ENCODE measurements at places on chromosomes 1 and 21.

DNA sequence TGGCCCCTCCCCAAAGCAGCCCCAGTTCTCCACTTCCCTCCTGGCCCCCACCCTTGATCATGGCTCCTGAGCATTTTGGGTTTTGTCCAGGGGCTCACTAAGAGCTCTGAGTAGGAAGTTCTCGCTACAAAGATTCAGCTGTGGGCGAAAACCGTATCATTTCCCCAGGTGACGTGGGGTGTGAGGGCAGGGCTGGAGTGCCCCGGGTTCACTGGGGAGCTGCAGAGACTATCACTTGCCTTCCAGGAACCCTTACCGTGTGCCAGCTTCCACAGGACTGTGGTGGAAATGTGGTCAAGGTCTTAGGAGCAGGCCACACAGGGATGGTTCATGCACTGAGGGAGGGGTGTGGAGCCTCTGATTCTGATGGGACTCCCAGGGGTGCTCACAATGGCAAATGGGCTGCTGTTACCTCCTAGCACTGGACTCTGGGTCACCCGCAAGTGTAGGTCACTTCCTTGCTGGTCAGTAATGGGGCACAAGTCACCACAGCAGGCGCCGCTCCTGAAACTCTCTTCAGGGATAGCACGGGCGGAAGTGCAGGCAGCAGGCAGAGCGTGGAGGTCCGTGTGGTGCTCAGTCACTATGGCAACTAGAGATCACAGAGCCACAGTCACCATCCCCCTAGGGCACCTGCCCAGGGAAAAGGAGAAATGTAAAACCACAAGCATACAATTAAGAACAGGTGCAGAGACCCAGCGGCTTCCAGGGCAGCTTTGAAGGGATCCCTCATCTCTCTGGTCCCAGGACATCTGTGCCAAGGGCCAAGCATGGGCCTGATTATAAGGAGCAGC is 35.4 kb downstream of the RSPH1 start:
- no peak overlapping the region for H3K27ac ChIP-seq
- H3K4me3 ChIP-seq: no peak overlapping the region
- H3K27me3 ChIP-seq: no peaks in the 10 kb centered on the region
- DNase-seq: no peak

- peaks cover 16% of the 10 kb centered on the region for H3K4me1 ChIP-seq
- no peaks in the 10 kb centered on the region for H3K36me3 ChIP-seq
- no peak overlapping the region for H3K27ac ChIP-seq
- H3K4me3 ChIP-seq: no peak overlapping the region
- no peaks in the 10 kb centered on the region for H3K27me3 ChIP-seq
Observed at GRCh38 chr1:91791103-91791502, 94.8 kb downstream of the TGFBR3 start.

DNA sequence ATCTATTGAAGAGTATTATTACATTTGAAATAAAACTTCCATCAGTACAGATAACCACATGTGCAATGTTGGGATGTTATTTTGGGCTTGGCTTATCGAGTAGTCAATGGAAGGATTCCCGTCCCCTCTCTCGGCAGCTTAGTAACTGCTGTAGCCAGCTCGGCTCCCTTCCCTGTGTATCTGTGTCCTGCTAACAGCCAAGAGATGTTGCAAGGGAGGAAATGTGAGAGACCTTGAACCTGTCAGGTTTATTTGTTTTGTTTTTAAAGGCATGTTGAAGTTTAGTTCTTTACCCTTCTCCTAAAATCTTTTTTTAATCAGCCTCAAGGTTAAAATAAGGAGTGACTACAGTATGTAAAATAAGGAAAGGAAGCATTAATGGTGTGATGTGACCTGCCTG is 13.6 kb upstream of the TARS2 start:
- no peaks in the 10 kb centered on the region for H3K27me3 ChIP-seq
- DNase-seq: no peak
- H3K27ac ChIP-seq: no peak overlapping the region
- peaks cover 29% of the 10 kb centered on the region for H3K36me3 ChIP-seq
- no peak overlapping the region for H3K4me3 ChIP-seq
- H3K4me1 ChIP-seq: peaks cover 4% of the 10 kb centered on the region

- no peak for DNase-seq
- no peaks in the 10 kb centered on the region for H3K27me3 ChIP-seq
- no peaks in the 10 kb centered on the region for H3K4me1 ChIP-seq
- no peak overlapping the region for H3K4me3 ChIP-seq
- H3K36me3 ChIP-seq: peaks cover 5% of the 10 kb centered on the region
Observed at GRCh38 chr1:58477390-58477789, 69.1 kb downstream of the OMA1 start.

DNA sequence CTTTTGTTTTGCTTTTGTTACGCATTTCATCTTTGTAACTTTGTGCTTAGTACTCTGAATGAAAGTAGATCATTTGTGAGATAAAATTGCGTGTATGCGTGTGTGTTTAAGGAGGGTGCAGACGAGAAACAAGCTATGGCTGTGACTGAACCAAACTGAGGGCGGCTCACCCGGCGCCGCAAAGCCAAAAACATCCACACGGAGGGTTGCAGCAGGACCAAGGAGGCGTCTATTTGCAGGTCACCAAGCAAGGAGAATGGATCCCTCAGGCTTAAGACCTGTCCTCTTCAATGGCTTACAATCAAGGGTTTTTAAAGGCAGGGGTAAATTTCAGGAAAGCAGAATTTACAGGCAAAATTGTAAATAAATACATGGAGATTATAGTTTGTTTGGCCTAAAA is 12.8 kb downstream of the GCSAML start:
- H3K36me3 ChIP-seq: no peaks in the 10 kb centered on the region
- no peaks in the 10 kb centered on the region for H3K27me3 ChIP-seq
- no peaks in the 10 kb centered on the region for H3K4me1 ChIP-seq
- DNase-seq: no peak
- no peak overlapping the region for H3K27ac ChIP-seq

Measured in thoracic aorta (tissue), 2 donors.